ENCODE measurements at places on chromosomes 12 and 14.

- no peak for DNase-seq
Measured at GRCh38 chr12:62021808-62022207, 238.4 kb upstream of the USP15 start.

GRCh38 chr12:27709932-27710591 lies 570 bp upstream of the MRPS35 start:
- peak; percentile 36 for DNase-seq

DNA sequence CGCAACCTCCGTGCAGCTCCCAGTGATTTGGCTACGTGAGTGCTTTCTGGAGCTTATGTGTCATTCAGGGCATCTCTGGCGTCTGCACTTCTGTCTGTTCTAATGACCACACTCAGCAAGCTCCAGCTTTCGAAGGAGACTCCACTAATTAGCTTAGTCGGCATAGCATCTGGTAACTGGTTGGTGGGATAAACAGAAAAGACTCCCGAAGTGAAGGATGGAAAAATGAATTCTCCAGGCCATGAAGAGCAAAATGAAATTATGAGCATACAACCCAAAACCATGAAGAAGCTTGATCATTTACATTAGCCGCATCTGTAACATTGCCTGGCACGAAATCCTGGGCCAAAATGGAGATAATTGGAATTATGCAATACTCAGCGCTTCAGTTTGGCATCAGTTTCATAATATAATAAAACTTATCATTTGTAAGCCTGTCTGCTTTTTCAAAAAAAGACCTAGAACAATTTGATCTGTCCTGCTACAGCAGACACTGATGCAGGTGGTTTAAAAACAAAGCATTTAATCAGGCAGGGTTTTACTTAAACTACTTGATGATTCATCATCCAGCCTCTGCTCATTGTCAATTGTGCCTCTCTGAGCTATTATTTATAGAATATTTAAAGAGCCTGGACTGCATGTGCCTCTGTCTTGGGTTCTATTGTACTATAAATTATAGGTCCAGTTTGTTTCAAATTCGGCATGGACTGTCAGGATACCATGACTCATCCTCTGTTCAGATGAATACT lies 87.4 kb downstream of the SYT1 start:
- no peak for DNase-seq

DNA sequence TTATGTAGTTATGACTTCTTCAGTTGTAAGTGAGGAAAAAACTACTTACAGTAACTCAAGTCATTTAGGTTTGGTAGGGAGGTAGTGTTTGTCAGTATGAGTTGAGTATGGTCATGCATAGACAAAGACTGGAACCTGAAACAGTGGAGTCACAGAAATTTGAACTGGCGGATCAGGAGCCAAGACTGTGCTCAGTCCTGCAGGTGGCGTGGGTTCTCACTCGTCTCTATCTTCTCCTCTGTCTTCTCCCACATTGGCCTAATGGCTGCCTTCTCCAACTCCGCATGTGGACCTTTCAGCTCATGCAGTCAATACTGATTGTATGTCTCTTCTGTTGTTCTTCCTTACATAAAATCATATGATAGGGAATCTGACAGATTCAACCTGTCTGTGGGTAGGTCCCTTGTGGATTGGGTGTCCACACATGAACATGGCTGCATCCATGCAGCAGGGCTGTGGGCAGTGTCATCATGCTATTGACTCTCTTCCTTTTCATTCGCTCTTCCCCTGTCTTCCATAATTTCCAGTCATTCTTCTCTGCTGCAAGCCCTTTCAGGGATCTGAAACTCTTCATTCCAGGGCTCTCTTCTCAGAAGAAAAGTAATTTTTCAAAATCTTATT lies 78.8 kb upstream of the NEDD1 start:
- no peak for DNase-seq

DNA sequence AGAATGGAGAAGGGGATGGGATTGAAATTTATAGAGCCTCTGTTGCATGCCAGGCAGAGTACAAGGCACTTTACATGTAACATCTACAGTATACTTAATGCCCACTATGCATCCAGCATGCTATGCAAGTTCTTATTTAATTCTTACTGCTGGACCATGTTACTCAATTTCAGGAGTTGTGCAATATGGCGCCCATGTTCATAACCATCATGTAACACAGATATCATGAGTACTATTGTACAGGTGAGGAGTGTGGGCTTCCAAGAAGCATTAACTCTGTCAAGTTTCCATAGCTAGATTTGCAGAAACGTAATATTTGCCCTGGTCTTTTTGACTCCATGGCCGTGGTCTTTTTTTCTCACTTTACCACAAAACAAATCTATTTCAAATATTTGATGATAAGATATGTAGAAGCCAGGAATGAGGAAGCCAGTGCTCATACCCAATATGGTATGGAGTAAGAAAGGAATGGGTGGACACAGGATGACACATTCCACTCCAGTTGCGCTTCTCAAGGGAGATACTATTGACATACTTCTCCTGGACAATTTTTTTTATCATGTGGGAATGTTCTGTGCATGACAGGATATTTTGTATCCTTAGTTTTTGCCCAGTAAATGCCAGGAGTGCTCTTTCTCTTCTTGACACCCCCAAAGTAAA lies 191.8 kb downstream of the C12orf75 start:
- DNase-seq: no peak
